Astrocyte (in vitro differentiated cells and primary cell): ENCODE measurements at places on chromosomes 16 and 17.

DNA sequence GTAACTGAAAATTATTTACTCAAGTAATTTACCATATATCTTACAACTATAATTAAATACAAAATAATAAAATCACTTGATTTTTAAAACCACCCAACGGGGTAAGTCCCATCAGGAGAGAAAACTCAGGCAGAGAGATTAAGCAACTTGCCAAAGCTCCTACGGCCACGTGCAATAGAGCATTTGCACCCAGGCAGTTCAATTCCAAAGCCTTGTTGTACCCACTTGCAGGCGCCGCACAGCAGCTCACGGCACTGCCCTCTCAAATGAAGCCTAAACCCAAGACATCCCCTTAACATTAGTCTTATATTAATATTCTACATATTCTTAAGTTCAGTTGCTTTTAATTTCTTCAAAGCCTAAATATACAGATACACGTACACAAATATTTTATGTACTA is 75.7 kb downstream of the SPAG9 start:
- DNase-seq: no peak

- no peak for DNase-seq
Measured at GRCh38 chr17:67648032-67648905, 69.5 kb upstream of the NOL11 start.

GRCh38 chr17:75001915-75002843 is 10.3 kb upstream of the MRPL58 start:
- no peak for DNase-seq

- no peak for DNase-seq
Measured at GRCh38 chr17:44930667-44931066, 15.4 kb upstream of the GFAP start.

GRCh38 chr17:63621229-63621683 is 961 bp upstream of the MAP3K3 start:
- no peak for DNase-seq
